Central memory CD8-positive, alpha-beta T cell (primary cell): ENCODE measurements at places on chromosomes 13 and 19.

DNA sequence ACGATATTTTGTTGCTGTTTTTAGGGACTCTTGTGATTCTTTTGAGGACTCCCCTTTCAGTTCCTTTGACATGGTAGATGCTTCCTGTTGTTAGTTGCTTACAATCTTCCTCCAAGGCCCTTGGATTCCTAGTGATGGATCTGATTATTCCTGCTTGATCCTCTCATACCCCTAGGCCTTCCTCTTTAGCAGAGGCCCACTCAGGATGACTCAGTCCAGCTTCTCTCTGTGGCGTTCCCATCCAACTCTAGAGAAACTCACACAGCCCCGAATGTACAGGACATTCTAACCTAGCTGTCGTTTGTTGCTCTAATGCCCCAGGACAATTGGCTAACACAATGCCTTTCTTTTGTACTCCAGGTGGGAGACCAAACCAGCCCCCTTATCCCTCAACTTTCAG lies 191.4 kb downstream of the POSTN start:
- DNase-seq, result no peak

DNA sequence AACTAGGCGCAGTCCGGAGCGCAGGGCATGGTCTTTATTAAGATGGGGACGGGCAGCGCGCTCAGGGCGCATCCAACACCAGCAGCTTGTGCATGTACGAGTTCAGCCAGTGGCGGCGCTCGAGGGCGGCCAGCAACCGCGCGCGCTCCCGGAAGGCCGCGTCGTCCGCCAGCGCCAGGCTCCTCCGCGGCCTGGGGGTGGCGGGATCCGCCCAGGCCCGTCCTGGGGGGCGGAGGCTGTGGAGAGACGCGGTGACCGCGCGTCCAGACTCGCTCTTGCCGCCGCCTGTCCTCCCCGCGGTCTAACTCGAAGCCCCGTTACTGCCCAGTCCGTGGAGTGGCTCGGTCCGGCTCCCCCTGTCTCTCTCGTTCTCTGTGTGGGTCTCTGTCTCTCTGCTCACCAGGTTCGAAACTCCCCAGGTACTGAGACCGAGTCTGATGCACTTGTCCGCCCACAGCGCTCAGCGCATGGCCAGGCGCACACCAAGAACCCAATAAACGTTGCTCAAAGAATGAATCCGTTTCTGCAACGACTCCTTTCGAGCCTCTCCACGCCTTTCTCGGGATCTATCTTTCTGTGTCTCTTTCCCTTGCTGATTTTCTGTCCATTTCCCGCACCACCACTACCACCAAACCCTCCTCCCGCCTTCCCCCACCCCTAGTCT lies 702 bp downstream of the PTH2 start:
- peak; percentile 41 for DNase-seq

- no peak for DNase-seq
Observed at GRCh38 chr19:1073063-1073955, 6.3 kb downstream of the ARHGAP45 start.

DNA sequence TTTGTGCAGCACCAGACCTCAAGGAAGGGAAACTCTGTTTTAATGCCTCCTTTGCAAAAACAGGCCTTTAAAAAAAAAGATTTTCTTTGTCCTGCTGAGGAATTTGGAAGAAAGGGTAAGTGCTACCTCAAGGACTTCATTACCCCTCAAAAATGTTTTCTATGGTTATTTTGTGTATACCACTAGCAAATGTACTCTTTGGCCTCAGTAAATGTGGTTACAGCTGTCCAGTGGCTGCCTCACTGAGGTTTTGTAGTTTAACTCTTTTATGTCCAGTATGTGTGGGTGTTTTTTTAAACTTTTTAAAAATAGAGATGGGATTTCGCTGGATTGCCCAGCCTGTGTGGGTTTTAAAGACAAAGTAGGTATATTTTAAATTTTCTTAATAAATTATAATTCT lies 42.2 kb upstream of the TSC22D1 start:
- no peak for DNase-seq

GRCh38 chr19:18860725-18861124 lies 29.0 kb downstream of the UPF1 start:
- no peak for DNase-seq

- DNase-seq, result no peak
Observed at GRCh38 chr13:21355304-21355703, 103.8 kb downstream of the ZDHHC20 start.

DNA sequence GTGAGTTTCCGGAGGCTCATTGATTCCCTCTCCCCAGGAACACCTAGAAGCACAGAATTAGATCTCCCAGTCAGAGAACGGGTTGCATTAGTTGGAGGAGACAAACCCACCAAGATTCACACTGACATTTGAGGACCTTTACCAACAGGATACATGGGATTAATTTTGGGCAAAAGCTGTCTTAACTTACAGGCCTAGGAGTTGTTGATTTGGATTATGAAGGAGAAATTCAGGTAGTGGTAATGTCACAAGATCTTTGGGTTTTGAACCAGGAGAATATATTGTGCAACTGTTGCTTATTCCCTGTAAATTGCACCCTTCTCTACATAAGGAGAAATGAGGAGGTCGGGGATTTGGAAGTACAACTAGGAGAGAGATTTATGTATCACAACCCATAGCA lies 38.0 kb downstream of the POSTN start:
- no peak for DNase-seq

DNA sequence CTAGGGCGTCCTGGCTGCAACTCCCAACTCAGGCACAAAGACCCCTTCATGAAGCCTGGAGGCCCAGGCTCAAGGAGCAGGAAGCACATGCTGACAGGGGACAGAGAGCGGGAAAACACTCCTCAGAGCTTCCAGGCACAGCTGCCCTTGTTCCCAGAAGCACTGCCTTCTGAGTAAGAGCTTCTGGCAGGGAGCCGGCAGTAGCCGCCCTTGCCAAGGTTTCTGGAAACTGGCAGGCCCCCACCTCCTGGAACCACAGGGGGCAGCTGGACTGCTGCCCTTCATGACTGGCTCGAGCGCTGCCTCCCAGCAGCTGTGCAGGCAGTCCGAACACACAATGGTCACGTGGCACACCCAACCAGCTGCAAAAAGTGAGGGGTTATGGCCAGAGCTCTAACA lies 33.6 kb upstream of the EPHX3 start:
- DNase-seq, result no peak

- DNase-seq, result no peak
Observed at GRCh38 chr13:85853901-85854663, 54.9 kb upstream of the SLITRK6 start.

DNA sequence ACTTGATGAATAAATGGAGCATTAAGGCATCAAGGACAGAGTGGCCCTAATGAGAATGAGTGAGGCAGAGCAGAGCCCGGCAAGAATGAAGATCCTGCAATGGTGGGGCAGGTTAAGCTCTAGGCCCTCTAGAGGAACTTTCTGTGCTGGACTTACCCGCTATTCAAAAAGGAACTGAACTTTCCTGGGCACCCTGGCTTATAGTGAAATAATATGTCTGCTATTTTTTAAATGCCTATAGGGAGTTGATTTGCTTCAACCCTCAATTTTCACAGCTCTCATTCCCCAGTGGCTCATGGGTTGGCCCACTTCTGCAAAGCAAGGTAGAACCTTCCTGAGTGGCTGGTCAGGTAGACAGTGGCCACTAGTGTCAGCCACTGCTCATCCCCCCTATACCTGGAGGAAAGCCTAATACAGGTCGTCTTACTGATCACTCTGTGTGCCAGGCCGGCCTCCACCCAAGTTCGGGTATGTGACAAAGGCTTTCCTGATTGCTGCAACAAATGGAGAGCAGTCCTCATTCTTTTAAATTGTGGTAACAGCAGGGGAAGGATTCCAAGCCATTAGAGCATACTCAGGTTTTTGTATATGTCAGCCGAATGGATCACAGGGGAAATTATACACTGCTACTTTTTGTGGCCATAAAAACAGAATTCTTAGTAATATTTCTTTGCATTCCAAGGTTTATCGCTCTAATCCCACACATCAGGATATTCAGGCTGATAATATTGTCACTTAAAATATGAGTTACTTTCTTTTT lies 103.0 kb downstream of the KL start:
- DNase-seq, result no peak
